OCI-M1 (cell line): ENCODE measurements at places on chromosomes 5 and 9.

DNA sequence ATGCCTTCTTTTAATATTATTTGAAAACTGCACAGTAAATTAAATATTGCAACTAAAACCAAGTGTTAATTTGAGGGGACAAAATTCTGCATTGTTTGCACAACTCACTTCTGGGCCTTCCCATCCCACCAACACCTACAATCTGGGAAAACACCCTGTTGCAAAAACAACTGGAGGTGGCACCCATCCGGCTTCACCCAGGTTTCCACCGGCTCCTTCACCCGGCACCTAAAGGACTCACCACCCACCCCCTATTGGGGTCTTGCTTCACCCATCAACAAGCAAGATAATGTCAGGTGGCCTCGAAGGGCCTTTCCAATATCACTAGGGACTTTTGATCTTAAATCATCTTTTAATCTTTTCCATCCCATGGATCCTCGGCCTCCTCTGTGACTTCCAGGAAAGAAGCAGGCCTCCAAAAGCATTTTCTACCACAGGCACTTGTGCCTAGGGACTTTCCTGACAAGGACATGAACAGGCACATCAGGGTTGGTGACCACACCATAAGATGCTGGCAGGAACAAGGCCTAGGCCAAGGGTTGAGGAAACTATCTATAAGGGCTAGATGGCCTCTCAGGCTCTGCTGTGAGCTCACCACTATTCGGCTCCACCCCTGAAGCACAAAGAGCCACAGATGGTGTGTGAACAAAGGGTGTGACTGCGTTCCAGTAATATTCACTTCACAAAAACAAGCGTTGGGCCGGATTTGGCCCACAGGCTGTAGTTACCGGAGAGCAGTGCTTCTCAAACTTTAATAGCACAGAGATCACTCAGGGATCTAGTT, 205.1 kb downstream of the AUH start:
- no peak for DNase-seq

DNA sequence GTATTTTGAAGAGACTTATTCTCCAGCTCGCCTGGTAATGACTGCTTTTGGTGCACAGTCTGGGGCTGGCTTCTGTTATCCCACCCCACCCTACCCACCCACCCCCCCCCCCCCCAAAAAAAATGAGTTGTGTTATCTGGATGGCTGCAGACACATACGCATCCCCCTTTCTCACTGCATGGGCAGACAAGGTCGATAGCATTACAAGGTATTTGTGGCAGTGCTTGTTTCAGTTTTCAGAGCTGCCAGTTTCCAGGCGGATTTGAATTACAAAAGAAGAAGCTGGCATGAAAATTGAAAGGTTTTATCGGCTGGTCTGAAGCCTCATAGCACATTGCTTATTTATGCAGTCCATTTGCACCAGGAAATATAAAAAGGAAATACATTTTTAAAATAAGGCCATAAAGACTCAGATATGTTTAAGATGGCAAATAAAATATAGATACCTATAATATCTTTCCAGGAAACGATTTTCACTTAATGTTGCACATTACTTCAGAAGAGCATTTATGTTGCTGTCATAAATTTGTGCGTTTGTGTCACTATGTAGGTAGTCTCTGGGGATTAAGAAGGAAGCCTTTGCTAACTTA, 85.1 kb upstream of the GRHPR start:
- peak; percentile 84 for DNase-seq

DNA sequence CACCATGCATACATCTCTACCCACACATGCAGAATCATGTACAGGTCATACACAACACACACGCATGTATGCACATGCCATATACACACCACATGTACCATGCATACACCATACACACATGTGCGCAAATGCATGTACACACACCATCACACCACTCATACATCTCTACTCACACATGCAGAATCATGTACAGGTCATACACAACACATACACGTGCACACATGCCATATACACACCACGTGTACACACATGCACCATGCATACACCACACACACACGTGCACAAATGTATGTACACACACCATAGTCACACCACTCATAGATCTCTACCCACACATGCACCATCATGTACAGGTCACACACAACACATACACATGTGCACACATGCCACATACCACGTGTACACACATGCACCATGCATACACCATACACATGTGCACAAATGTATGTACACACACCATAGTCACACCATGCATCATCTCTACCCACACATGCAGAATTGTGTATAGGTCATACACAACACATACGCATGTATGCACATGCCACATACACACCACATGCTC, 14.0 kb downstream of the GRIN1 start:
- no peak for DNase-seq

- no peak for DNase-seq
These were observed 15.6 kb upstream of the TUT7 start for GRCh38 chr9:86369810-86370209.

- no peak for DNase-seq
These were observed 15.8 kb upstream of the KIF4B start for GRCh38 chr5:154997746-154998145.

GRCh38 chr5:171494452-171495121, 75.1 kb downstream of the FGF18 start:
- DNase-seq = peak; percentile 94

GRCh38 chr5:172870291-172870714, 36.3 kb downstream of the ERGIC1 start:
- no peak for DNase-seq

DNA sequence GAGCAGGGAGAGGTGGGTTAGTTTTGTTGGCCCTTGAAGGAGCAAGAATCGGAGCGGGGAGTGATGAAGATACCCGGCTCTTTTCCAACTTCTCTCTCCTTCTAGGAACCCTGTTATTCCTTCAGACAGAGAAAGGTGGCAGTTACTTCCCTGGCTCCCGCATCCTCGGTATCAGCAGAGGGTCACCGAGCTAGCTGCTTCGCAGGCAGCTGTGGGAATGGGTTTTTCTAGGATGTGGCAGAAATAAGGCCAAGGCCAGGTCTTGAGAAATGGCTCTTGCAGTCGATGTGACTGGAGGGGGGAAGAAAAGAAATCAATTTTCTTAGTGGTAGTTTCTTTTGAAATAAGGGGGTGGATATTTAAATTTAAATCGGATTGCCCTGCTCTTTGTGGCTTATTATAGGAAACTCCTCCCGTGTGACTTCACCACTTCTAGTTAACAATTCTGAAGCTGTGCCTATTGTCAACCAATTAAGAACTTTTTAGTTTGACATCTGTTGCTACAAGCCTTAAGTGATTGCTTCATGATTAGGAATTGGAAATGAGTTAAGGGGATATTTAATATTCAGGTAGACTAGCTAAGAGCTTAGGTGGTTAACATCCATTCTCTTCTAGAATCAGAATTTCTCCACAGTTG, 1.4 kb downstream of the SAP30L start:
- no peak for DNase-seq

- DNase-seq = peak; percentile 22
These were observed 1.7 kb upstream of the TMCO6 start for GRCh38 chr5:140637371-140638100.

GRCh38 chr5:33303579-33304095, 137.1 kb upstream of the TARS1 start:
- DNase-seq = no peak

DNA sequence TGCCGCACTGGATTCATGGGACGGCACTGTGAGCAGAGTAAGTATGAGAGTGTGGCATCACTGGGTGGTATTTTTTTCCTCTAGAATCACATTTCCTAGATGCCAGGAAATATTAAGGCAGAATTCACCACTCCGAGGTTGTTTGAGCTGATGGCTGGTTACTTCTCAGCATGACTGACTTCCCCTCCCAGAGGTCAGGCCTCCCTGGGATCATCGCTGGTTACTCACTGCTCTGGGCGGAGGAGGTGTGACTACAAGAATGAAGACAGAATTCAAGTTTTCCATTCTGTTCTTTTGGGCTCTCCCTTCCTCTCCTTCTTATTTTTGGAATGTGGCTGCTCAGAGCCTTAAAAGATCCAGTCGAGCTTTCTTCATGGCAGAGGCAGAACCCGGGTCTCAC, 76.6 kb upstream of the PRRC1 start:
- DNase-seq = no peak

GRCh38 chr9:14978022-14979000, 68.1 kb upstream of the FREM1 start:
- no peak for DNase-seq

DNA sequence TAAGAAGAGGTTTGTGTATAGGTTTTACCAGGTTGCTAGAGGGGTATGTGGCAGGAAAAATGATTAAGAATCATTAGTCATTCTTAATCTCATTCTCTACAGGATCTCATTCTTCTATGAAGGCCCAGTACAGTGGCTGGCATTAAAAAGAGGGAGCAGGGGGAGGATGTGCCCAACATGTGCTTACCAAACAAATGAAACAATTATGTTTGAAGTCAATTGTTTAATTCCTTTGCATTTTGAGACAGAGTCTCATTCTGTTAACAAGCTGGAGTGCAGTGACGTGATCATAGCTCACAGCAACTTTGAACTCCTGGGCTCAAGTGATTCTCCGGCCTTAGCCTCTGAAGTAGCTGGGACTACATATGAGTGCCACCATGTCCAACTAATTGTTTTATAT, 23.0 kb downstream of the FNIP1 start:
- DNase-seq = no peak

DNA sequence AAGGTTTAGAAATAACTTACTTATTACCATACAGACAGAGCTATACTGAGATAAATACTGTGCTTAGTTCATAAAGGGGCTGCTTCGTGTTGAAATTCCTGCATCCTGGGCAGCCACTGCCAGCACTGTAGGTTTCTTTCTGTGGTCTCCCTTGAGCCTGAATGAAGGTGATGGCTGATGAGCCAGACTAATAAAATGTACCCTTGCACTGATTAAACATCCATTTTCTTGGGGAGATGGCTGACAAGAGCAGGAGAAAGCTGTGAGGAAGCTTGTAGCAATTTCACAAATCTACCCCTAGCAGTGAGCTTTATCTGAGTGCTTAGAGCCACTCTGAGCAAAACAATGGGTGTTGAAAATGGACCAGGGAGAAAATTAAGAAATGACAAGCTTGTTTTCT, 23.3 kb upstream of the ZSWIM6 start:
- no peak for DNase-seq

DNA sequence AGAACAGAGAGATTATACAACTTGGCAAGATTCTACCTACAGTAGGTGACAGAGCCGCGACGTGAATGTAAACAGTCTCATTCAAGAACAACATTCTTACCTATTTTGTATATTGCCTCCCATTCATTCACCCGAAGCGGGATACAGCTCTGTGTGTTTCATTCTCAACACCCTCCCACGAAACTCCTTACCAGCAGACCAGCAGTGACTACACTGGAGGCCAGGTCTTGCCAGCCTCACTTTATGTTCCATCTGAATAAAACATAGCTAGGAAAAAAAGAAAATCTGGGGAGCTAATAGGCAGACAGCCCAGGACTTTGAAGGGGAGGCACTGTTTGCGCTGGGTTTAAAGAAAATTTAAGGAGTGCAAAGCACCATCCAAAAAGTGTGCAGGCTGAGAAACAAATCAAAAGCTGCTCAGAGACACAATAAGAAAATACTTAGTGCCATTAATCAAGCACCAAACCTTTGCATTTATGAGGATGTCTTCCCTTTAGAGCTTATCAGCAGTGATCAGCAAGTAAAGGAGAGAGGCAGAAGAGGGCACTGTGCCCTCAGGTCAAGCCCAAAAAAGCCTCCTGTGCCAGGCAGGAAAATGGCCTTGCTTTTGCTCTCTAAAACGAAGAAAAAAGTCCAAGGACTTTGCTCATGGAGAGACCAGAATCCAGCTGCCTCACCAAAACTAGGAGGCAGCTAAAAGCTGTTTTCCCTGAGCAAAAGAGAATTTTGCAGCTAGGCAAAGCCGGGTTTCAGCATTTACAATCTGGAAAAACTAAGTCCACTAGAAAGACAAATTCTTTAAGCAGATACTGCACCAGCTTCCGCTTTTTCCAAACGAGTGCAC, 295.1 kb downstream of the BNC2 start:
- peak; percentile 22 for DNase-seq

- DNase-seq = no peak
These were observed 107.4 kb downstream of the TMEM174 start for GRCh38 chr5:73280386-73280785.

DNA sequence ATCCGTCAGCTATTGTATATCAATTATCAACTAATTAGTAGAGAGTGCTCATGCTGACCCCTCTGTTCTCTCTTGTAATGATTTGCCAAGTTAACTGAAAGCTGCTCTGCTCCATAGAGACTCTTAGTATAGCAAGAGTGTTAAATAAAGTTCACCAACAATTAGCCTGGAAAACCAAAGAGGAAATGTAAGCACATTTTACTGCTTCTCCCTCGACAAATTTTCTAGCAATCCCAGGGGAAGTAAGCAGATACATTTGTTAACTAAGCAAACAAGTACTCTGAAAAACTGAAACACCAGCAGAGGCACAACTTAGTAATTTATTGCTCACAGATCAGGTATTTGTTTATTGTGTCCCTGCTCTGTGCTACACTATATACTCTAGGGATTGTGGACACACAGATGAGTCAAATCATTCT, 162.2 kb downstream of the GLIS3 start:
- no peak for DNase-seq

- DNase-seq = no peak
These were observed 410.1 kb downstream of the AGTPBP1 start for GRCh38 chr9:85331626-85332025.

DNA sequence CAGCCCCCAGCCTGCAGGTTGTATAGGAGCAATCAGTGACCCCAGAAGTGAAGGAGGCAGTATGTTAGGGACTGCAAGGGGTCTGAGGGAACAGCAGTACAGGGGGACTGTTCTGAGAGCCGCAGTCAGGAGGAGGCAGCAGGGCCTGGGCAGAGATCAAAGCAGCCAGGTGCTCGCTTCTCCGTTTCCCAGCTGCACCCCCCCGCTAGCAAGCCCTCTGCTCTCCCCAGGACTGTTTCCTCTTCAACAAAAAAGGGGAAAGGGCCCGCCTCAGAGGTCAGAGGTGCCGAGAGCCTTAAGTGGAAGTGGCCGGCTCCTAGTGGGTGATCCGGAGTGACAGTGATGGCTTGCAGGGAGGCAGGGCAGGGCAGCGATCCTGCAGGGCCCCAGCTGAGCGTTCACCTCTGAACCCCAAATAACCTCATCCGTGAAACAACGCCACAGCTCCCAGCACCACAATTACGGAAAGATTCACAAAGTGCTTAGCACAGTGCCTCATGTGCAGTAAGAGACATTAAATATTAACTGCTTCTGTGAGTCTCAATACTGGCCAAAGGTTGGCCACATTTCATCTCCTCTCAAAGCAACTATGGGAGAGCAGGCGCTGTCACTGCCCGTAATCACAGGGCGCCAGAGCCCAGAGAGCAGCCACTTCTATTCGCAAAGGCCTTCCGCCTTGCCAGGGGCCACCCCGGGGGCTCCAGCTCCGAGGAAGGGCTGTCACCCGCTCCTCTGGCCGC, 8.0 kb downstream of the CLPTM1L start:
- DNase-seq = no peak

- no peak for DNase-seq
These were observed 3.2 kb downstream of the MAP1B start for GRCh38 chr5:72110394-72111013.
